ENCODE measurements at places on chromosomes 4 and X. TPM values are rescaled to one million over a fixed set of nuclear protein-coding genes. Genes with fewer than 3 reads are reported as not detected.

- DNase-seq = no peak
These were observed 14.1 kb upstream of the TMEM131L start for GRCh38 chr4:153451911-153452657.

- DNase-seq = no peak
These were observed 7.6 kb upstream of the SLC2A9 start for GRCh38 chr4:10028910-10029309.

DNA sequence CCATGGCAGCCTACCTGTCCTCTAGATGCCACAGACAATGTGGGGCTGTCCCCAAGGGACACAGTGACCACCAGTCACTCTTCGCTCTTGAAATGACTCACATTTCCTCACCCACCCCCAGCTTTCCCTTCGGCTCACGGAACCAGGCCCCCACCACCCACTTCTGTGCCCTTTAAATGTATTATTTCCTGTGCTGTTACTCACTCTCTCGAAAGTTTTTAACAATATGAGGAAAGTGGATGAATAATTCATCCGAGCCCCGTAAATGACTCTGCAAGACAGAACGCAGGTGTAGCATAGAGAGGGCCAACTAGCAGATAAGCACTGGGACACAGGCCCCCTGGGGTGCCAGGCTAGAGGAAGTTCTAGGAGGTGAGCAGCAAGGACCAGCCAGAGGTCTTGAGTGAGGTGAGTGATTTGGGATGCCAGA is 179.5 kb upstream of the TBL1X start:
- no peak for DNase-seq

DNA sequence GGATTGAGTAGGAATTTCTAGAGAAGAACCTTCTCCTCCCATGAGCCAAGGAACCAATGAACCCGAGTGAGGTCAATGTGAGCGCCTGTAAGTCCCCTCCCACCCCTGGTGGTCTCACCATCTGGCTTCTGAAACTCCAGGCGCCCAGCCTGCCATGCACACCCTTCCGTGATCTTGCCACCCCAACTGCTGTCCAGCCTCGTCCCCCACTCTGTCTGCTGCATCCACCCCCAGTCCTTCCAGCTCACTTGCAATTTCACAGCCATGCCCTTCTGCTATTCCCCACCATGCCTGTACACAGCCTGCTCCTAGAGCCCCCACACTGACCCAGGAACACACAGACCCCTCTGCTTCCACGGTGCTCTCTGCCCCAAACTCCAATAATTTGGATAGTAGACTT is 323.7 kb downstream of the STK32B start:
- DNase-seq = no peak

YIPF7 gene
- polyA plus RNA-seq = 0.30 TPM

IQSEC2 gene
- polyA plus RNA-seq = 14.7 TPM

ESX1 gene
- polyA plus RNA-seq = not detected

DNA sequence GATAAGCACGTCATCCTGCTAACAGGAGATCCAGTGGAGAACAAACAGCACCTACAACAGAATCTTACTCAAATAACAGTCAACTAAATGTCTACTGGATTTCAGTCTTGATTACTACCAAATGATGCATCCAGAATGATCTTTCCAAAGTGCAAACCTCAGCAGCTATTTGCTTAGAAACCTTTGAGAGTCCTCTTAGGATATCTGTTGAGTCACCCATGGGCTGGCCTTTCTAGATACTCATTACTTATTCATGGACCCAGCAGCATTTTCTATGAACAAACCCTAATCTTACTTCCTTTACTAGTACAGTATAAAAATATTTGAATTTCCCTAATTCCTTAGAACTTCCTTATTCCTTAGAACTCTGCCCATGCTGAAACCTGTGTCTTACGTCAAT is 118.5 kb upstream of the PABPC4L start:
- no peak for DNase-seq

- DNase-seq = no peak
These were observed 25.7 kb upstream of the SHISA3 start for GRCh38 chr4:42371305-42372252.

GRCh38 chrX:71100581-71101505 is 5.2 kb downstream of the FOXO4 start:
- DNase-seq = no peak

NLRP2B gene
- not detected for polyA plus RNA-seq

- DNase-seq = no peak
These were observed 248.5 kb downstream of the ENOX2 start for GRCh38 chrX:130654409-130654950.

GRCh38 chr4:156774422-156774821 is 197.2 kb downstream of the PDGFC start:
- no peak for DNase-seq

DNA sequence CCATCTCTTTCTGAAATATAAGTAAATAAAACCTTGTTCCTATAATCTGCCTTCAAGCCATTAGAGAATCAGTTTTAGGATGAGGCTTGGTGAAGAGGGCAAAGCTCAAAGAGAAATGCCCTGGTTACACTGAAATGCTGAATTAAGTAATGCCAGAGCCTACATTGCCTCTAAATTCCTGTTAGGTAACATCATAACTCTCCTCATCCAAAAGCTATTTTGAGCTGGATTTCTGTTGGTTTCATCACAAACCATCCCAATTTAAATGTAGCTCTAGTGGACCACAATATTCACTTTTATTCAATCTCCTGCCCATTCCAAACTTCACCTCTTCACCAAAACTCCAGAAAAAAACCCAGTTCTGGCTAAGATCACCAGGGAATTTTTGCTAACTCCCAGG is 1319.7 kb upstream of the TENM3 start:
- no peak for DNase-seq

MAGEA3 gene
- polyA plus RNA-seq = not detected

GRCh38 chr4:179124957-179125356 is 1682.7 kb upstream of the AGA start:
- no peak for DNase-seq

GLRB gene
- 11.5 TPM for polyA plus RNA-seq

DNA sequence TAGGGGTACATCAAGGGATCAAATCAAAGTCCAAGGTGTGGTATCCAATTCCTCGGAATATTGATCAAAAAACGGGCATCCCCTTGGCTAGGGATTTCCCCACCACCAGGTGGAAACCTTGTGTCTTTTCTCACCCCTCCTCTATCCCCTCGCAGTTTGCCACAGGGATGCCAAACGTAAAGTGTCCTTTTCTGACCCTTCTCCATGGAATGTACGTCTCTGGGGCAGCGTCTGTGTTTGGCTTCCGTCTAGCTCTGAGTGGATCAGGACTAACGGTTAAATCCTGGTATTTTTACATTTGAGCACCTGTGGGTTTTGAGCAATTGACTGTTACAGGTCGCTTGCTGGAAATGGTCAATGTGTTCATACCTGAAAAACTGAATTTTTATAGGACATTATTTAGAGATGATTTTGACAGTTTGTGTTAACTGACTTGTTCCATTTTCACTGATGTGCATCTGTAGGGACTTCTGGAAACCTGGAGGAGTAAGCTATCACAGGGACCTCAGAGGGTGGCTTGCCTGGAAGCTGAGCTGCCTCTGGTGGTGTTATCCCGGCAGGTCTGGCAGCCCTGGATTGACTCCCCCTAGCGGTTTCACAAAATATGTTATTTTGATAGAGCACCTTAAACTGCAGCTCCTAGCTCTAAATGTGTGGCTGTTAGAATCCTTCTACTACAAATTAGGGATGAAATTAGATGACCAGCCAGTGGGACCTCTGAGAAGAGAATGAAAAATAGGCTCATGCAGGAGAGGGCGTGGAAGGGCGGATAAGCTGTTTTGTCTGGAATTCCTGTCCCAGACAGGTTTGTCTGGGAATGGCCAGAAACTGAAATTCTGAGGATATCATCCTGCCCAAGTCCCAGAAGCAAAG is 8.8 kb upstream of the MGST2 start:
- DNase-seq = no peak

DNA sequence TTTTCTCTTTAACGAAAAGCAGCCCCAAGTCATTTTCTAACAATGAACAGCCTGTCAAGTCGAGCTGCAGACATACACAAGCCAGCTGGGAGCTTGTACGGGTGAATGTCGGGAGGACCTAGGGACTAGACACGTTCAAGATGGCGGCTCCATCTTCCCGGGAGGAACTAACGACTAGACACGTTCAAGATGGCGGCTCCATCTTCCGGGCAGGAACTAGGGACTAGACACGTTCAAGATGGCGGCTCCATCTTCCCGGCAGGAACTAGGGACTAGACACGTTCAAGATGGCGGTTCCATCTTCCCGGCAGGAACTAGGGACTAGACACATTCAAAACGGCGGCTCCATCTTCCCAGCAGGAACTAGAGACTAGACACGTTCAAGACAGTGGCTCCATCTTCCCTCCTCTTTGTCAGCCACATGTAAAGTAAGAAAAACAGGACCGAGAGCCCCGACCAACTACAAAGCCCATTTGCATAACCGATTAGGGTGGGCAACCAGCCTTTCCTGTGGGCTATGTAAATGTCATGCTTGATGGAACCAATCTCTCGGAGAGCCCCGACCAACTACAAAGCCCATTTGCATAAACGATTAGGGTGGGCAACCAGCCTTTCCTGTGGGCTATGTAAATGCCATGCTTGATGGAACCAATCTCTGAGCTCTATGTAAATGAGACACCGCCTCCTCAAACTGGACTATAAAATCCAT is 175.5 kb downstream of the DHRSX start:
- peak; percentile 39 for DNase-seq

DNA sequence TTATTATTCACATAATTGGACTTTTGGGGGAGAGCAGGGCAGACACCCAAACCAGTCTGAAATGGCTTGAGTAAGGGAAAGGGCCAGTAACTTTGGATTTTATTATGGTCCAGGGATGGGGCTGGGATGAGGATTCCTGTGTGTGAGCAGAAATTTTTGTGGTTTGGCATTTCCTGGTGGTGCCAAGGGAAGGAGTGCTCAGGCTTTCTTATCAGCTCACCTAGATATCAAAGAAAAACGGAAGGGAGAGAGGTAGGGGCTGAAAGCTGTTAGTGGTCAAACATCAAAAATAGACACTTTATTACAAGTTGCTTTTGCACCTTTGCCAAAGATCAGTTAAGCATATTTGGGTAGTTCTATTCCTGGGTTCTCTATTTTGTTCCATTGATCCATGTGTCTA is 128.5 kb upstream of the DIPK2B start:
- DNase-seq = no peak

- no peak for DNase-seq
These were observed 54.6 kb upstream of the TENM3 start for GRCh38 chr4:182188622-182189021.

- DNase-seq = no peak
These were observed 133.1 kb downstream of the HMX1 start for GRCh38 chr4:8738471-8738931.

KIF4A gene
- polyA plus RNA-seq = 17.8 TPM

- no peak for DNase-seq
These were observed 201.2 kb downstream of the NPNT start for GRCh38 chr4:106096454-106096853.

DNA sequence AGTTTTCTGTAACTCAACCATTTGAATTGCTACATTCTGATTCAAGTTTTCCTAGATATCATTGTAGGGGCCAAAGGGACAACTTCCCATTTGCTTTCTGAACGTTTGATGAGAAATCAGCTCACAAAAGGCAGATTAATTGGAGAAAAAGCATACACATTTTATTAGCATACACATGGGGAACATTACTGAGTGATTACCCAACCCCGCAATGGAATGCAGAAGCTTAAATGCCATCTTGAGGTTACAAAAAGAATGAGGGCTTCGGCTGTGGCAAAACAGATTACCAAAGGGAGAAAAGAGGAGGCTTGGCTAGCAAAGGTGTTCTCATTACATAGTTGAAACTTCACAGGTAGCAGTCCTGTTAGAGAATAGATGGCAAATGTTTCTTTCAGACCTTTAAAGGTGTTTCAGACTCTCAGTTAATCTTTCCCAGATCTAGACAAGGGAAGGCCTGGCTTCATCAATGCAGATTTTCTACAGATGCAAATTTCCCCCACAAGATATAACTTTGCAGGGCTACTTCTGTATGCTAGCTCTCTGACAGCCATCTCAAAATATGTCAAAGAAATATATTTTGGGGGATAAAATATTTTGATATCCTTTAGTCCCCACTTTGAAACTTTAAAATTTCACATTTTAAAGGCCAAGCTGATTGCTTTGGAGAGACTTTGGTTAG is 26.5 kb upstream of the HERC6 start:
- DNase-seq = no peak

GRCh38 chrX:132480581-132481203 is 8.1 kb downstream of the MBNL3 start:
- DNase-seq = peak; percentile 60

DNA sequence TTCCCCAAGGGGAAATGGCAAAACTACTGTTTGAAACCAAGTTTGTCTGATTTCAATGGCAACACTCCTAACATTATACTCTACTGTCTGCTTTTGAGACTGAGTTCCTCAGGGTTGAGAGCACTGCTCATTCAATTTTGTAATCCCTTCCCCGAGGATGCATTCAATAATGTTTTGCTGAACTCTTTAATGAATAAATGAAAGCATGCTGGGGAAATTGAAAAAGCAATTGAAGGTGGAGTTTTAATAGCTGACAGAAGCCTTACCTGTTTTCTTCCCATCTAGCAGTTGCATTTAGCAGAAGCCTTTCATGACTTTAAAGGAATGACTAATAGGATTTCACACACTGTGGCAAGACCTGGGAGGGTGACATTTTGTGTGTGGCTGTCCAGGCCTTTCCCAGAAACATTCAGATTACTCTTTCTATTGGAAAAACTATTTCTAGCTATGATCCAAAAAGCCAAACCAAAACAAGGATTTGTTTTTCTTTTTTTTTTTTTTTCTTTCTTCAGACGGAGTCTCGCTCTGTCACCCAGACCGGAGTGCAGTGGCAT is 45.1 kb downstream of the DTHD1 start:
- DNase-seq = no peak

DNA sequence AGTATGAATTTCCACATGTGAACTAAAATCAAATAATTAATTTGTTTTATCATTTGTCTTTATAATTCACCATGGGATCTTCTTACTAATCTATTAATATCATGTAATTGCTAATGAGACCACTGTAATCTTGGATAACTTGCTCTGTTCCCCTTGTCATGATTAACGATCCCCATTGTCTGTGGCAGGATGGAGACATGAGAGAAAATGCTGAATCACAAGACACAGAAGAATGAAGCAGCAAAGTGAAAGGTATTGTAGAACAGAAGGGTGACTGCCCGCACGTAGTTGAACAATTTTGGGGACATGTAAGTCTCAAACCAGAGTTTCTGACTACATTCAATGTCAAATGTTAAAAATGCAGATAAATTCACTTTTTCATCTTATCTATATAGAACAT is 135.2 kb downstream of the EPHA5 start:
- DNase-seq = no peak

GRCh38 chr4:189322426-189322825 is 618.2 kb upstream of the FRG1 start:
- DNase-seq = no peak

DNA sequence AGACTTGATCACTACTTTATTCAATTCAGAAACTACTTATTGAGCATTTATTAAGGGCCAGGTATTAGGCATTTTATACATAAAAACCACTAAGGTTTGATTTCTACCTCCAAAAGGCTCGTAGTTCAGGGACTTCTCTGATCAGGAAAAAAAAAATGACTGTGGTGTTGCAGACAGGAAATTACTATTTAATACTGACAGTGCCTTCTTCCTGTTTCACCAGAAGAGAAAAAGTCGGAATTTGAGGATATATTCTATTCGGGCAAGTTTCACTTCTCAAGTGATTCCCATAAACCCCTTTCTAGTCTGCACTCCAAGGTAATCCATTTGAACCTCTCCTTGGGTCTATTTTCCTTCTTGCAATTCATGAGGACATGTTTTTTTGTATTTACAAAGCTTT is 15.3 kb upstream of the TASL start:
- no peak for DNase-seq

Data from left renal pelvis (tissue), 4 donors.